ENCODE measurements at places on chromosomes 3 and 15.
A peak's percentile ranks its signal among the peaks of the same experiment; 100 is the strongest.

DNA sequence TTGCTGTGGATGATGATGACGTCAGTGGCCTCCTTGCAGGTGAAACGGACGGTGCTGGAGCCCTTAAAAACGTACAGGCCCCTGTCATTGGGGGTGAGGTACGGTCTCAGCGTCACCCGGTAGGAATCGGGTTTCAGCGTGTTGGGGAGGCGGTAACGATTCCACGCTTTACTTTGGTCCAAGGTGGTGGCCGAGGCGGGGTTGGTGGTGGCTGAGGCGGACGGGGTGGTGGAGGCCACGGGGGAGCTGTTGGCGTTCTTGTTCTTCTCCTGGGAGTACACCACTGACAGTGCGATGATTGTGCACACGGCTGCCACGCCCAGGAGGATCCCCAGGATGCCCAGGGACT, 8.5 kb downstream of the ANPEP start:
- DNase-seq = no peak

GRCh38 chr3:33006081-33006480, 54.6 kb downstream of the CCR4 start:
- DNase-seq = no peak

DNA sequence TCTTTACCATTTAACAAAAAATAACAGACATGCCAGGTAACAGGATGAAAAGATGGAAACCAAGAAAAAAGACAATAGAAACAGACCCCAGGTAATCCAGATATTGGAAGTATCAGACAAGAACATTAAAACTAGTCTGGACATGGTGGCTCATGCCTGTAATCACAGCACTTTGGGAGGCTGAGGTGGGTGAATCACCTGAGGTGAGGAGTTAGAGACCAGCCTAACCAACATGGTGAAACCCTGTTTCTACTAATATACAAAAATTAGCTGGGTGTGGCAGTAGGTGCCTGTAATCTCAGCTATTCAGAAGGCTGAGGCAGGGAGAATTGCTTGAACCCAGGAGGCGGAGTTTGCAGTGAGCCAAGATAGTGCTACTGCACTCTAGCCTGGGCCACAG, 40.6 kb downstream of the ACAD9 start:
- no peak for DNase-seq

GRCh38 chr3:38985581-38985980, 66.2 kb downstream of the SCN11A start:
- DNase-seq = no peak

- no peak for DNase-seq
Measured at GRCh38 chr15:61685971-61686370, 374.3 kb downstream of the VPS13C start.

- no peak for DNase-seq
Measured at GRCh38 chr15:71808311-71809020, 1.9 kb upstream of the NR2E3 start.

DNA sequence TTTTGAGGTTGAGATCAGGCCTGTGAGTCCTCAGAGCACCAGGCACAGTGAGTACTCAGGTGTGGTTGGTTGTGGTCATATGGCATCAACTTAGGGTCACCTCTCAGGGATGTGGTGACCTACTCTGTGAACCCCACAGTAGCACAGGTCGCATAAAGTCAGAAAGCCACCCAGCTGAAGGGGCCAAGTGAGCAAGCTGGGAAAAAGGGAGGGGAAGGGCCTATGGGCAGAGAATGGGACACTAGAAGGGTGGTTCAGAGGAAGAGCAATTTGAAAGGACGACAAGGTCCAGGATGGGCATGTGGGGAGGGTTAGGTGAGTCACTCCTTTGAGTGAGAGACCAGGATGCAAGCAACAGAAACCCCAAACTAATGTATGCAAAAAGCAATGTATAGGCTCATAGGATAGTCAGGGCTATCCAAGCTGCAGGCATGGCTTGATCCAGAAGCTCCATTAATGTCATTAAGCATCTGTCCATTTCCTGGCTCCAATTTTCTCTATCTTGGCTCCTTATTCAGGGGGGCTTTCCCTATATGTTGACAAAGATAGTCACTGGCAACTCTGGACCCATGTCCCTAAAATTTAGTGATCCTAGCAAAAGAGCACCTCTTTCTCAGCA, 33.5 kb downstream of the HMCES start:
- no peak for DNase-seq

DNA sequence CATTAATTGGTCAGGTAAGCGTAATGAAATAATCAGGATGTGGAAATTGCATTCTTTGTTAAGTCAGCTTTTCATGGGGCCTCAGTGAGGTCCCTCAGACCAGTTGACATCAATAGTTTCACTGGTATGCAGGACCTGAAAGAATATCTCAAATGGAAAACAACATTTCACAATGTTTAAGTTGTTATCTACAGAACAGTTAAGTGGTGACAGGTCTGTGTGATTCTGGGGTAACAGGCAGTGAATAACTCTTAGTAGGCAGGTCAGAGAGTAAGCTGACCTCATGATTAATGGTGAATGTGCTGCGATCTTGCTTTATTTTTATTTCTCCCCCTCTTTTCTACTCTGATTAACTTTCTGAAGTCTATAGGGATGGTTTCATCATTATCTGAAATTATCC, 28.9 kb upstream of the ACP3 start:
- no peak for DNase-seq

GRCh38 chr3:110101361-110101760, 764.0 kb upstream of the DPPA4 start:
- DNase-seq = no peak

DNA sequence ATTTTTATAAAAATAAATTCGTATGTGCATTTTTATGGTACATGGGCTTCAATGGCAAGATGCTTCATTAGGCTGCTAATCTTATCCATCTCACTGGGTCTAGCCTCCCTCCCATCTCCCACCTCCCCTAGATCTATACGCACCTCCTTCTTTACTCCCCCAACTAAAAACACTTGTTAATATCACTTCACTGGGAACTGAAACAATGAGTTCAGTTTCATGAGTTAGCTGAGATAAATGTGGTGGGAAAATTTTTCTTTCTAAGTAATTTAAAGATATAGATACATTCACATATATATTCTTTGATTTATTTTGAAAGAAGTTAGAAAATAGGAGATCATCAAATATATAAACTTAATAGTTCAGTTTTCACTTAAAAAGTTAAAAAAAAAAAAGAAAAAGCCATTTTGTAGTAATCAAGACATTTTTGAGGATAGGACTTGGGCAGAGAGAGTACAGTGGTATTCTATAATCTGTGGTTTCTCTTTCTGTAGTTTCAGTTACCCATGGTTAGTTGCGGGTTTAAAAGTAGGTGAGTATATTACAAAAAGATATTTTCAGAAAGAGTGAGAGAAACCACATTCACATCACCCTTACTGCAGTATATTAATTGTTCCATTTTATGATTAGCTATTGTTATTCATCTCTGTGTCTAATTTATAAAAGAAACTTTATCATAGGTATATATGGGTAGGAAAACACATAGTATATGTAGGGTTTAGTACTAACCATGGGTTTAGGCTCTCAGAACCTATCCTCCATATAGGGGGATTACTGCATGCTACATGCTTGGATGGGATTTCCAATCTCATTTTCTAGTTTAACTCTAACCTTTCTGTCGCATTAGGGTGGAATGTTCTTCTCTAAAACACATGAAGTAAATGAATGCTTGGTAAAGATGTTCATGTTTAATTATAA, 316.0 kb upstream of the CBLB start:
- DNase-seq = no peak

GRCh38 chr3:50830451-50830850, 155.7 kb downstream of the DOCK3 start:
- DNase-seq = no peak

- peak; percentile 26 for DNase-seq
Measured at GRCh38 chr3:58536501-58537411, at the start of gene ACOX2. Gene ACOX2, minus strand, starts transcription at chr3:58537190. Its CDS starts 2,084 bp downstream, at chr3:58535106.

DNA sequence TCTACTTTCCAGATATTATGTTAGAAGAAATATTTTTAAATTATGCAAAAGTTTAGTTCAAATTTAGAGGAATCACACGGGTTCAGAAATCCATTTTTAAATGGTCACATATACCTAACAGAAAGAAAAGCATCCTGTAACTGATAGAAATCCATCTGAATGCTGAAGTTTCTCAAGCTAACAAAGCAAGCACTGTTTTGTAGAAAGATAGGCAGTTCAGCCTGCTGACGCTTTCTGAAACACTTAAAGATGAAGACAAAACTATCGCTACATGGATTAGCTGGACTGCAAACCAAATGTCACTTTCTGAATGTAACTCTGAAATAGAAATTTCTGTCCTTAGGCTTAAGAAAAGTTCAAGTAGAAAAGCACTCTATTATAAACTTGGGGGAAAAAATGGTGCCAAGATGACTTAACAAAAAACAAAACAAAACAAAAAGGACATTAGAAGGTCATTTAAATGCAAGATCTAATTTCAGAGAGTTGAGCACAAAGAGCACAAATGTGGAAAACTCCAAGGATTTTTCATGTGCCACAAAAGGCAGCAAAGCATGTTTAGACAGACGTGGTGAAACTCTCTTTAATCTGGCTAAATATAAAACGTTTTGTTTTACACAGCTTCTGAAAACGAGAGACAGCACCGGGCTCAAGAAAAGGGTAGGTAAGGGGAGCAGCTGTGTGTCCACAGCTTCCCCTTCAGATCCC, 1.2 kb downstream of the PLOD2 start:
- no peak for DNase-seq

GRCh38 chr15:75025548-75026260, 2.3 kb downstream of the PPCDC start:
- DNase-seq = no peak

DNA sequence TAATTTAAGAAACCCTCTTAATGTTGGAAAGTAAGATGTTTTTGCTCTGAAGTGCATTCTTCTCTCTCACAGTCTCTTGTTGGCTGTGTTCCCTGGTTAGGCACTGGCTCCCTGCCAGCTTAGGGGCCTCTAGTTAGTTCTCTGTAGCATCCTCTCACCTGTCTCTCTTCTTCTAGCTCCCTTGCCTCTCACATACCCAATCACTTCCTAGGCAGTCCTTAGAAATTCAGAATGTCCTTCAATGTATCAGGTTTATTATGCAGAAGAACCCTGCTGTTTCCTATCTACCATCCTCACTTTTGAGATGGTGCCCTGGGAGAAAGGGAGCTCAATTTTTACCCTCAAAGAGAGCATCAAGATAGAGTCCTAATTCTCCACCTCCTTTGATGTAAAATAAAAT, 36.2 kb upstream of the CPNE4 start:
- no peak for DNase-seq

DNA sequence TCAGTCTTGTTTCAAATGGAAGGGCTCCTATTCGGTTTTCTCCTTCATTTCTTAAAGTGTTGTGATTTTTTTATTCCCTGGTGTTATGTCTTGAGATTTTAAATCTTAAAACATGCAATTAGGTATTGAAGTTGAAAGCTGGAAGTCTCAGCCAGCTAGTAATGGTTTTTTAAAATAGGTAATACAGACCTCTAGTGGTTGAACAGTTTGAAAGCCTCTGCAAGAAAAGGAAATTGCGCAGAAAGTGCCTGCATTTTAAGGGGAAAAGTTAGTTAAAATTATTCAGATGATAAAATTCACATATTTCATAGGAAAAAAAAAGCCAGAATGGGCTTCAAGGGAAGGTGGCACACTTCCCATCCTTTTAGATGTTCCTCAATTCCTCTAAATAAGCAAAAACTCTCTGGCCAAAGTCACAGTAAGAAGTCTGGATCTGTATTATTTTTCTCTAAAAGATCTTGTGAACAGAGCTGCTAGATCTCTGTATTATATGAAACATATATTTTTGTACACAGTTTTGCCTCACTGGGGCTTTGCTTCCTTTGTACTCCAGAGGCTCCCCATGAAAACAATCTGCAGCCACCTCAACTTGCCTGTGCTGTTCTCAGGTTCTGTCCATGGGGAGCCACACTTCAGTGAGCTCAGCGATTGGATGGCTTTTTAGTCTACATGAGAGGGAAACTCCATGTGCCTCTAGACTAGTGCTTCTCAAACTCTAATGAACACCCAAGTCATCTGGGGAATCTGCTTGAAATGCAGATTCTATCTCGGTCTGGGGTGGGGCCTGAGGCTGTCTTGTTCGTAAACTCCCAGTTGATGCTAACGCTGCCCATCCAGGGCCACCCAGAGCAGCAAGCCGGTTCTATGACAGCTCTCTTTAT, 21.5 kb downstream of the AGTR1 start:
- DNase-seq = no peak

GRCh38 chr3:71226565-71227269, 356.8 kb downstream of the FOXP1 start:
- no peak for DNase-seq

DNA sequence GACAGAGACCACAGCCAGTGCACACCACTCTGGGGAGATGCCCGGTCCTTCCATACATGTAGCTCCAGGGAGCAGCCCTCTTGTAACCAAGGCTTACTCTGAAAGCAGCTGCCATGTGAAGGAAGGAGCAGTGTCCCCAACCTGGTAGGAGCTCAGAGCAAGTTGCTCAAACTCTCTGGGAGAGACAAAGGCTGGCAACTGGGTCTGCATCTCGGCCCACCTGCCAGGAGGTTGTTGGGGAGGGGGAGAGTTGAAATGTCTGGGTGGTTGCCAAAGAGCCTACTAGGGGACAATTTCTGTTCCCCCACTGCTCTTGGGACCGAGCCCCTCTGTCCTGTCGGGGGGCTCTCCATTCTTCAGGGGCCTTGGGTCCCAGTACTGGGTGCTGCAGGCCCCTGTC, 309.9 kb downstream of the TLE3 start:
- DNase-seq = no peak

DNA sequence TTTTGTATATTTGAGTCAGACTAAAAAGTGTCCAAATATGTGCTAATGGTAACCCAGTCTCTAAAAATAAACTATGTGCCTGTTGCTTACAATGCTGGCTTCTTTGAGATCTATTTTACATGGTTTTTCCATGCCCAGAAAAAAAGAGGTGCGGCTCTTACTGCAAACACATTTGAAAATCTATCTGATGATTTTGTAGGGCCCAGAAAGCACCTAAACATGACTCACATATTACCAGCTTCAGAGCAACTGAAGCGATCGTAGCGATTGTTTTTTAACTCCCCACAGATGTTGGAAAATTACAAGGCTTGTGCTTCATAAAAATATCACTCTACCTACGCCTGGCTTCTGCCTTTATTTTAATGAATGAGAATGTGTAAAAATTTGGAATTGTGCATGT, 53.5 kb downstream of the SUCNR1 start:
- DNase-seq = no peak

DNA sequence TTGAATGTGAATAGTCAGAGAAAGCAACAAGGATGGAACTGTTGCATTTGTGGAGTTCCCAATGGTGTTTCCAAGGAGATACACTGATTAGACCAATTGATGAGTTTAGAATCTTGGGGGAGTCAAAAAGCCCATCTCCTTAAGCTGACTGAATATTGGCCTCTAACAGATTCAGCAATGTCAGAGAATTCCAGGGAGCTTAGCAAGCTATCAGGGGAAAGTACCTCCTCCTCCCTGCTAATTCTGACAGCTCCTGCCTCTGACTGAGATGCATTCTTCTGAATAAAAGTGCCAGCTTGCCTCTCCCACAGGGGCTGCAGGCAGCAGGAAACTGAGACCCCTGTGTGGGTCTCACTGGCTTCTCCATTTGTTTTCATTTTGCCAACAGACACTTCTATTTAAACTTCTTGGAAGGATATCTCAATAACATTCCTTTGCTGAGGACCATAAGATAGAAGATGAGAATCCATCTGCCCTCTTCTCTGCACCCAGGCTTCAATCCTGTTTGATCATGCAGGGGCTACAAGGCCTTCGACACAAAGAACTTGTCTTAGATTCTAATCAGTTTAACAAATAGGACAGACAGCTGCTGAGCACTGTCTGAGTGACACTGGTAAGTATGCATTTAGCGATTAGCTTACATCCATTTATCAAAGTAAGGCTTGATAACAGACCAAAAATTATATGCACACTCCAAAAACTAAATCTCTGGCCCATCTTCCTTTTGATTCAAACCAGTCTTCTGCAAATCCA, 1080.8 kb downstream of the TUSC7 start:
- DNase-seq = no peak

- DNase-seq = no peak
Measured at GRCh38 chr3:181328346-181328745, 338.8 kb upstream of the DNAJC19 start.

Data from NCI-H1092 (cell line).